ENCODE measurements at places on chromosomes 5 and 9. TPM values are rescaled to one million over a fixed set of nuclear protein-coding genes. Genes with fewer than 3 reads are reported as not detected.

LTC4S gene
- total RNA-seq = 3.7 TPM

SMIM32 gene
- under 0.01 TPM for total RNA-seq

CCDC183 gene
- 1.0 TPM for total RNA-seq

GPR150 gene
- total RNA-seq = under 0.01 TPM

OLFM1 gene
- 2.6 TPM for total RNA-seq

UBE2QL1 gene
- total RNA-seq = 0.52 TPM

LOX gene
- 50.1 TPM for total RNA-seq

SYNPO gene
- total RNA-seq = 6.3 TPM

PCDHB5 gene
- 3.1 TPM for total RNA-seq

TPM2 gene
- total RNA-seq = 4,180 TPM

MEIKIN gene
- 0.52 TPM for total RNA-seq

ACER2 gene
- 1.6 TPM for total RNA-seq

LRRC14B gene
- total RNA-seq = 19.3 TPM

SPINK7 gene
- not detected for total RNA-seq

GOLGA2 gene
- 85.1 TPM for total RNA-seq

BAAT gene
- total RNA-seq = 0.52 TPM

DOCK2 gene
- 13.6 TPM for total RNA-seq

MORN5 gene
- not detected for total RNA-seq

CYSRT1 gene
- not detected for total RNA-seq

HCN1 gene
- 4.2 TPM for total RNA-seq

RPL12 gene
- 1,305 TPM for total RNA-seq

All from skeletal muscle tissue (tissue), 5 donors.